Stimulated activated naive CD8-positive, alpha-beta T cell treated with anti-CD3 and anti-CD28 coated beads, Interleukin-15, Interleukin-2, amounts not matched to agents 100 U/mL and 50 U/mL, for 24 hours (primary cell): ENCODE measurements at places on chromosomes 2 and 18.

- DNase-seq, result peak; percentile 77
Measured at GRCh38 chr2:204177977-204178522, 241.5 kb downstream of the ICOS start.

- no peak for DNase-seq
Measured at GRCh38 chr2:62708751-62709150, 3.2 kb downstream of the EHBP1 start.

- no peak for DNase-seq
Measured at GRCh38 chr2:183248866-183249567, 124.8 kb downstream of the NUP35 start.

DNA sequence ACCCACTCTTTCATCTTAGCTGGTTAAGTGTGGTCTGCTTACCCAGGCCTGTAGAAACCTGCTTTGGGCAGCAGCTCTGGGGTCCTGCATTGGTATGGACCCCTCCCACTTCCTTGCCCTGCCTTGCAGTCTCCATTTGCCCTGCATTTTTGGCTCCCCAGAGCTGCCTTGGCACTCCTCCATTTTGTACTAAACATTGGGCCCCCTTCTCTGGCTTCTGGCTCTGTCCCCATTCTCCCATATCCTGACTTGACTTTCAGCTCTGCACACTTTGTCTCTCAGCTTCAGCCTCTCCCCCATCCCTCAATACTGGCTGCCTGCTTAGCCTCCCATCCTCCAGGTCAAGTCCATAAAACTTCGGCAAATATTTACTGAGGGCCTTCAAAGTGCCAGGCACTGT, 145.5 kb upstream of the PELI1 start:
- no peak for DNase-seq

DNA sequence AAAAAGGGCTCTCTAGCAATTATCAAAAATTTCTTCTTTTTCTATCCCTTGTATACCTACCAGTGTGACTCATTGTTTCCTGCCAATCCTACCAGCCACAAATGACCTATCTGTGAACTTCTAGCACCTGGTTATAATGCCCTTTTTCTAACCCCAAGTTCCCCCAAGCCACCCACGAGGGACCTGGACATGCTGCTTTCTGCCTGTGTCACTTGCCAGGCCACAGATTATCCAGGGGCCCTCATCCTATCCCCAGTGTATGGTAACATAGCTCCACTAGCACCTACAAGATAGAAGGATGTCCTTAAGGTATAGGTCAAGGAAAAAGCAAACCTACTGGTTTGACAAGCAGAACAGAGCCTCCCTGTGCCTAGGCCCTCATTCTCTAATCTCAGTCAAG, 26.8 kb downstream of the AAK1 start:
- DNase-seq, result peak; percentile 65

DNA sequence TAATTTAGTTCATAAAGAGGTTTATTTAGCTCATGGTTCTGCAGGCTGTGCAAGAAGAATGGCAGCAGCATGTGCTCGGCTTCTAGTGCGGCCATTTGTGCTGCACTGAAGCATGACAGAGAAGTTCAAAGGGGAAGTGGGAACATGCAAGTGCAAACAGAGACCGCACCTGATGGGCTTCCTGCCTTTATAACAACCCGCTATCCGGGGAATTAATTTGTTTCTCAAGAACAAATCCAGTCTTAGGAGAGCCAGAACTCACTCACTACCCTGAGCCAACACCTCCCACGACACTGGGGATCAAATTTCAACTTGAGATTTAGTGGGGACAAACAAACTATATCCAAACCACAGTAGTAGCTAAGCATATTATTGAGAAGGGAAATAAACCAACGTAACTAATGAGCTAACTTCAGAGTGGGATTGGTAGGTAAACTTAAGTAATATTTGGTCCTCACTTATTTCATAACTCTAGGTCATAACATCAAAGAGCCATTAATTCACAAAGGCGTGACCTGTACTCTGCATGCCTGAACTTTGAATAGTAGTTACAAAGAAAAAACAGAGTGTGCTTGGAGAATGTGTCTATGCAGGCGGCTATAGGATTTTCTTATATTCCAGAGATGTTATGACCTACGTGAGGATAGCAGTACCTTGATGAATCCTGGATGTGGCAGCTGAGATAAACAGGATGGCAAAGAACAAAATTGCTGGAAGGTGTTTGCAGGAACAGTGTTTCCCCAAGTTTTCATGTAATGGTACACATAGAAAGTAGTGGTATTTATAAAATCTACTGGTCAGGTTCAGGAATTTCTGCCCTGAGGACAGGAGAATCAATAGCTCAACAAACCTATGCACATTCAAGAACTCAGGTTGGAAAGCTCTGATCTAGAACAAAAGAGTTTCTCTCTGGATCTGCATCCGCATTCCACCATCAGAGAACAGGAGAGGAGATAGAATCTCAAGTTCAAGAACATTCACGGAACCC, 845.9 kb upstream of the ID2 start:
- no peak for DNase-seq

GRCh38 chr2:109285244-109285651, 156.2 kb downstream of the SH3RF3 start:
- DNase-seq, result no peak
